ENCODE measurements at places on chromosomes 2 and 18.

DNA sequence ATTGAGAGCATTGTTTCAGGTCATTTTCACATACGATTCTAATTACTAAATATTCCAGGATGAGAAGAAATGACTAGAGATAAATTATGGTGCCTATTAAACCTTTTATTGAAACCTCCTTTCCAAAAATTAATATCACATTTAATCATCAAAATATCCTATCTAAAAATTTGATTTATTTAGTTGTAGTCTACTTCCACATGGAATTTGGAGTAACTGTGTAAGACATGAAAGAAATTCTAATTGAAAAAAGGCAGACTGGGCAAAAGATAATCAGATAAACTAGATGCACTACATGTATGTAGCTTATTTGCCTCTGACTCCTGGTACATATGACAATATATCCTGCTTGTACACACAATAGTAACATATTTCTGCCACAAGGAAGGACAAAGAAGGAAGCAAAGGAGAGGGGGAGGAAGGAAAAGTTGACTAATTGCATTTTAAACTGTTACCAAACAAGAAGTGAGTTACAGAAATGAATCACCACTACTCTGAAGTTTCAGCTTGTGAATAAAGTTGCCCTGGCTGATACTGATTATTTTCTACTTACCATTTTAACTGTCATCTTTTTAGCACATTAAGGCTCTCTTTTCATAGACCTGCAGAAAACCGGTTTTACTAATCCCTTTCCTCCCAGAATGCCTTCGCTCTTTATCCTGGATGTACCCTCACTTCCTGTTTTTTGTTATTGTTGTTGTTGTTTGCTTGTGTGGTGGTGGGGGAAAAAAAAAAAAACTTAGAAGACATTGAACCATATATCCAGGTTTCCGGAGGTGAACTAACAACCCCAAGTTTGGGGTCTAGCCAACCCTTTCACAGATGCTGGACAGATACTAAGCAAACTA is 28.4 kb downstream of the NRXN1 start:
- DNase-seq = no peak

- no peak for DNase-seq
These were observed 17.5 kb downstream of the STAT1 start for GRCh38 chr2:190996338-190996946.

GRCh38 chr2:2890901-2891300 is 486.7 kb downstream of the EIPR1 start:
- no peak for DNase-seq

DNA sequence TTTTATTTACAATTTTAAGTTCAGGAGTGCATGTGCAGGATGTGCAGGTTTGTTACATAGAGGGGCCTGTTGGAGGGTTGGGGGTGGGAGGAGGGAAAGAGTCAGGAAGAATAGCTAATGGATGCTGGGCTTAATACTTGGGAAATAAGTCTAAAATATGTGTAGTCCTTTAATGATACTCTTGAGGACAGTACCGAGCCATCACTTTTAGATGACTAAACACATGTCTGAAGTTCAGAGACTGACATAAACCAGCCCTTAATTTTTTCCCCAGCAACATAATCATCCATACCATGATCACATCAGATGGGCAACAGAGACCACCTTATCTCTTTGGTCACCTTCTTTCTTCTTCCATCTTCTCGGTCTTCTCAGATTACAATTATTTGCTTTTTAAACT is 189.1 kb upstream of the COL3A1 start:
- no peak for DNase-seq

GRCh38 chr2:226683196-226683595 is 116.4 kb downstream of the IRS1 start:
- DNase-seq = no peak

- no peak for DNase-seq
These were observed 43.4 kb downstream of the ZNF516 start for GRCh38 chr18:76451396-76452331.

- DNase-seq = no peak
These were observed 698.0 kb downstream of the TDRD15 start for GRCh38 chr2:21821672-21822227.

DNA sequence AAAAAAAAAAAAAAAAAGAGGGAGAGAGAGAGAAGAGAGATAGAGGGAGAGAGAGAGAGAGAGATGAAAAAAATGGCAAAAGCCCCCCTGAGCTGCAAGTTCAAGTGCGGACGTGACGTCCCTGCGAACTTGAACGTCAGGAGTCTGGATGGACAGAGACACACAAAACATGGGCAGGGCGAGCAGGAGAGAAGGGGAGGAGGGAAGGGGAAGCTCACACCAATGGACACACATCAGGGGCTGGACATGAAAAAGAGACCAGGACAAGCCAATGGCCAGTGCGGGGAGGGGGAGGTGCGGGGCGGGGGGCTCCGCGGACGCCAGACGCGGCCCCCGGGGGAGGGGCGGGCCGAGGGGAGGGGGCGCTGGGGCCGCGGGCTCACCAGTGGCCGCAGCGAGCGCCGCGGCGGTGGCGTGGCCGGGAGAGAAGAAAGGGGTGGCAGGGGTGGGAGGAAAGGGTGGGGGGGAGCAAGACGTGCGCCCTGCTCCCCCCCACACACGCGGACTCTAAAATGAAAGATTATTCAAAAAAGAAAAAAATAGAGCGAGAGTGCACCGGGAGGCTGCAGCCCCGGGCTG is at the start of gene BCL11A:
BCL11A (minus strand) TSS at position 160 of the 579 bp plus-strand sequence. CDS start 384 bp downstream, outside the sequence.
- peak; percentile 60 for DNase-seq

GRCh38 chr2:208112969-208113368 is 11.4 kb downstream of the CRYGD start:
- DNase-seq = no peak

- no peak for DNase-seq
These were observed 105.4 kb downstream of the KCNH7 start for GRCh38 chr2:162732946-162733698.

DNA sequence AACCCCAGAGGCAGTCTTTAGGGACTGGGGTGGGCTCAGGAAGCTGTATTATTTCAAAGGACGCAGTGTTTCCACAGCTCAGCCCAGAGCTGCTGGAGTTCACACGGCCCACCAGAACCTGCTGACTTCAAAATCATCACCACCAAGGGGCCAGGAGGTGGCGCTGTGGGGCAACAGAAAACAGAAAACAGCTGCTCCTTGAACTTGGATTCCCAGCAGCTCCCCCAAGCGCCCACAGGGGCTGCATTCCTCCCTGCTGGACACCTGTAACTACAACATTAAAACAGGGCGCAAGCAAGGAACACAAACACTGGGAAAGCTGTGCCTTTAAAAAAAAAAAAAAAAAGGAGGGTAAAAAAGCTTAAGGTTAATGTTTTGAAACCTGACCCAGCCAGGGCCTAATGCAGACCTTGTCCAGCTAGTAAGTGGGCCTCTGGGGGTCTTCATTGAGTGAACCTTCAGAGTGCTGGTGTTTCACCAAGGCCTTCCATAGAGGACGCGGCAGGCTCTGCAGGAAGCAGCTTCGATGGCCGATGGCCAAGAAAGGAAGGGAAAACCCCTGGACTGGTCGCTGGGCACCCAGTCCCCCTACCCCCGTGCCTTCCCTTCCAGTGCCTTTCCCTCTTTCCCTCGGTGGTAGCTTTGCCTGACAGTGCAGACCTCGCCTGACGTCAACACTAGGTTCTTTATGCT is 25.9 kb downstream of the MLPH start:
- DNase-seq = peak; percentile 82

DNA sequence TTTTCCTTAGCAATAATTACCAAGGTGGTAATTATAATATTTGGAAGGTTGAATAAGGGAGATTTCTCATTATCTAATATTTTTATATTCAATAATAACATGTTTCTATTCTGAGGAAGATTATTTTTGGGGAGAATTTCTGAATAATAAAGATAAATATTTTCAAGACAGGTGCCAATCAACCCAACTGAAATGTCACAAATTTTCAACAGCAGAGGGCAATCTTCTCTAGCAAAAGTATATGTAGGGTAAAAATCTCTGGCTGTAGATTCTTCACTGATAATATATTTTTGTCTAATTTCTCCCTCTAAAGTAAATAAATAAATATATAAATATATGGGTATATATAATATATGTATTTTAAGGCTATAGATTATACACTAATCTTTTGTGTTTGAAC is 1187.2 kb upstream of the CRIM1 start:
- DNase-seq = no peak

DNA sequence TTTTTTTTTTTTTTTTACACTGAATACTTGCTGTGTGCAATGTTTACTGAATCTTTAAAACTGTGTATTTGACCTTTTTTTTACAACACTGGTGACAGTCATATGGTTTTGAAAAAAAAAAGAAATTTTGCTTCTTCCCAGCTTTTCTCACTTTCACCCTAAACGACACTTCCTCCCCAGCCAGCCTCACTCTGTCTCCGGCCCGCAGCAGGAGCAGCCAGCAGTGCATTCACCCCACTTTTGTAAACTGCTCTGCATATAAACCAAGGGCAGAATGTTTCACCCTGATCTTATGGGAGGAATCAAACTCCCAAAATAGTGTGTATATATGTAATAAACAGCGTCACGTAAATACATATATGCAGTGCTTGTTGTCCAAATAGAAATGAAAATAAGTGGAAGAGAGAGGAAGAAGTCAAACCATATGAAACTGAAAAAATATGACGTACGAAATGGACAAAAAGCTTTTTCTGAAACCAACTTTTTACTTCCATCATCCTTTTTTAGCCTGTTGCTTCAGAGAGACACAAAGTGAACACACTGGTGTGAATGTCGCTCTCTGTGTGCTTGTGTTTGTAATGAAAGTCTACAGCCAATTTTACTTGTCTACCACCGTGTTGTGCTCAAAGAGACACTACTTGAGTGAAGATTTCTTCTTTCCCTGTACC is 54.2 kb downstream of the ZCCHC2 start:
- DNase-seq = no peak

DNA sequence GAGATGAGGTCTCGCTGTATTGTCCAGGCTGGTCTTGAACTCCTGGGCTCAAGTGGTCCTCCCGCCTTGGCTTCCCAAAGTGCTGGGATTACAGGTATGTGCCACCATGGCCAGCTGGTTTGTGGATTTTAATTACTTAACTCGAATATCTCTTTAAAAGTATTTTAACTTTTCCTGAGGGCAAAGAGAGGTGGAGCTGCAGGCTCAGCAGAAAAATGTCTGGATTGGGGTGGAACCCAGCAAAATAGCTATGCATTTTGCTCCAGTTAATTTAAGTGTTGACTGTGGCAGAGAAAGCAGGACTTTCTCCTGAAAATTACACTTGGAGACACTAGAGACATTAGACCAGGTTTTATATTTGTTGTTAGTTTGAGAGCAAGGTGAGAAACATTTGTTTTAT is 35.5 kb upstream of the TXNDC2 start:
- no peak for DNase-seq

DNA sequence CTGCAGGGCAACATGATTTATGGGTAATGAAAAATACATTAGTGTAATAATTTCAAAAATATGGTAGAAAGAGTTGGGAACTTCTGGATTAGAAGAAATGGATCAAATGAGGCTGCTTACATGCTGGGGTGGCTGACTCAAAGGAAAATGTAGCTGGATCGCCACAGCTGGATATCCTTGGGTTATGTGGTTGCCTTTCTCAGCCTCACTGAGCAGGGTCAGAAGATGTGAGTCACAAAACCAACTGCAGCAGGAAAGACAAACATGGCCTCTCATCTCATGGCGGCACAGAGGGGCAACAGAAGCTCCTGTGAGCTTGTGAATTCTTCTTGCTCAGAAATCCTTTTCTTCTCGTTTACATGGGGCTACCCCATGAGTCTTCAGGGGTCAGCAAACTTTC is 317.1 kb upstream of the SPRED2 start:
- DNase-seq = no peak

GRCh38 chr2:238120463-238121298 is 17.8 kb upstream of the KLHL30 start:
- no peak for DNase-seq

DNA sequence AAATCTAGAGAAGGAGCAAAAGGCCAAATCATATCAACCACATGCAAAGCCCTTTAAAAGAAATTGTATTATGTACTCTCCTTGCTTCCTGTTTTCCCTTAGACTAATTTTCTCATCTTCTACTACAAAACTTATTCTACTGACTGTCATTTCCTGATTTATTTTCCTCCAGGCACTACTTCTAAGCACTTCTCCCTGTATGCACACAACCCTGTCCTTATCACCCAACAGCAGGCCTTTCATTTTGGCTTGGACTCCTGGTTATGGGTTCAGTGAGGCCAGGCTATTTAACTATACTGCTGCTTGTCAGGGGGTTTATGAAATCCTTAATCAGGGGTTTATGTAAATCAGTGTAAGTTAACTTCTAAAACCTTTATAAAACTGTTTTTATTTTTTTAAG is 205.1 kb upstream of the FAM98A start:
- no peak for DNase-seq

GRCh38 chr2:207122651-207123334 is 43.0 kb downstream of the KLF7 start:
- no peak for DNase-seq

DNA sequence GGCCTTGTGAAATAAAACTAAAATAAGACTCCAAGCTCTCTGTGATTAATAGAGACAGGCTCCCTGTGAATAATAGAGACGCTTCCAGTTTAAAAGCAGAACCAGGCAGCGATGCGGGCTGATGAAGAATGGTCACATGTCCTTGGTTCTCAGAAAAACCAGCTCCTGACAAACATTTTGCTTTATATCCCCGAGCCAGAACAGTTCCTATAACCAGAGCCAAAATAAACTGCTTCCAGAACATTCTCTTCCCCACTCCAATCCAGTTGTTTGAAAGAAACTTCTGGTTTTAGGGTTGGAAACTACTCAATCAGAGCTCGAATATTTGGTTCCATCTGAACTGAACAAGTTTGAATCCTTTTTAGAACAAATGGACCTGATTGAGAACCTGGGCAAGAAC is 213.7 kb downstream of the TSN start:
- no peak for DNase-seq

GRCh38 chr18:63206433-63207142 is 113.0 kb downstream of the BCL2 start:
- no peak for DNase-seq

- no peak for DNase-seq
These were observed 135.9 kb downstream of the ZNF407 start for GRCh38 chr18:74733598-74733997.

DNA sequence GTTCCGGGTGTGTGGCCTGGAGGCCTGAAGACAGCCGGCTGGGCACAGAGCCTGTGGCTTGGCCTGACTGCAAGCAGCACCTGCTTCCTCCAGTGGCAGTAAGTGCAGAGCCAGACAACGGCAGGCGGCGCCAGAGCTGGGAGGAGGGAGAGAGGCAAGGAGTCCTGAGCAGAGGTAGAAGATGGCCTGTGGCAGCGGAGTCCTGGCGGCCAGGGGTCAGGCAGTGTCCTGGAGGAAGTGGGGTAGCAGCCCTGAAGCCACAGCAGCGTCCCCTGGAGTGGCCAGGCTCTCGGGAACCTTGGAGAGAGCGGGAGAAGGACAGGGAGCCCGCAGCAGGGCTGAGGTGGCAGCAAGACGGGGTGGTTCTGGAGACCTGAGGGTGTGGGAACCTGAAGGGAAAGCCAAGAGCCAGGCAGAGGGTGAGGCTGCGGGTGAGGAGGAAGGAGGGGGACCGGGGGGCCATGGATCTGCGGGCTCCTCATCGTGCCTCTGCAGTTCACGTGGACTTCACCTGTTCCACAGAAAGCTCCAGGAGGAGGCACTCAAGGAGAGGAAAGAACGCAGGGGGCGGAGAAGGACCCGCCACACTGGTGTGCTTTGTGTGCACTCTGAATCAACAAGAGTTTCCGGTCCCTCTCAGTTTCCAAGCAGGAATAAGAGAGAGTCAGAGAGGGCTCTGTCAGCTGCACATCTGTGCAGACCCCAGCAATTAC is 85.9 kb downstream of the USP40 start:
- no peak for DNase-seq

Measured in progenitor cell of endocrine pancreas (in vitro differentiated cells).